ENCODE measurements at places on chromosomes 6 and 20.
A peak's percentile ranks its signal among the peaks of the same experiment; 100 is the strongest.

- no peak overlapping the region for H3K27ac ChIP-seq
- H3K4me3 ChIP-seq, result no peak overlapping the region
- no peak for DNase-seq
- H3K4me1 ChIP-seq, result peaks cover 6% of the 10 kb centered on the region
- no peaks in the 10 kb centered on the region for H3K27me3 ChIP-seq
These were observed 46.0 kb downstream of the CPXM1 start for GRCh38 chr20:2754424-2754823.

- H3K4me1 ChIP-seq, result peaks cover 64% of the 10 kb centered on the region
- H3K36me3 ChIP-seq, result no peaks in the 10 kb centered on the region
- no peak overlapping the region for H3K4me3 ChIP-seq
- peak overlapping the region; percentile 7 for H3K27ac ChIP-seq
- DNase-seq, result no peak
These were observed 66.6 kb downstream of the HIVEP2 start for GRCh38 chr6:142878407-142878806.

DNA sequence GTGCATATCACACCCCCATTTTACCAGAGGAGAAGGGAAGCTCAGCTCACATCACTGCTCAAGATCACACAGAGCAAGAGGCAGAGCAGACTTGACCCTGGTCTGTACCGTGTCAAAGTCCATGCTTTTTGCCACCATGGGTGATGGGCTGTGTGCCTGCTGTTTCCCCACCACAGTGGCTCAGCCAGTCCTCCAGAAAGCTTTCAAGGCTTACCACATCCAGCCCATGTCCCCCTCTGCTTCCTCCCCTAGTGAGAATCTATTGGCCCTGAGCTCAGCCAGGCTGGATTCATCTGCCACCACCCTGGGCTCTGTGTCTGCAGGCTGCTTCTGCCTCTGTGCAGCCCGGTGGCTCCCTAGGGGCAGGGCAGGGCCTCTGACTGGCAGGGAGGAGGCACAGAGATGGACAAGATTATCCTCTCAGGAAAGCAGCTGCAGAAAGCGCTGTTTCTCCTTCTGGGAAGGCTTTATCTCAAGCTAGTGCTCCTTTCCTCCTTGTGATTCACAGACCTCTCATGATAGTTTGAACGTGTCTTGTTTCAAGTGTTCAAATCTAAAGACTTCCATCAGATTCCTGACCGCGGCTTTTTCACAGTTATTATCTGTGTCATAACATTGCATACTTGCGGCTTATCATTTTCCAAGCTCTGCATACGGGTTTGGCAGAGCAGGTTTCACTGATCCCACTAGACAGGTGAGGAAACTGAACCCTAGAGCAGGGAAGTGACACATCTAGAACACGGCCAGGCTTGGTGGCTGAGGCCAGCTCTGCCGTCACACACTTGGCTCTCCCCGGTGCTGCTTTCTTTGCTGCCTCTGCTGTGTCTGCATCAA, 37.4 kb downstream of the VEGFA start:
- no peaks in the 10 kb centered on the region for H3K27me3 ChIP-seq
- DNase-seq, result peak; percentile 77
- no peaks in the 10 kb centered on the region for H3K36me3 ChIP-seq
- H3K27ac ChIP-seq, result peak overlapping the region; percentile 86

GRCh38 chr20:58570204-58570859, 55.1 kb upstream of the APCDD1L start:
- H3K4me3 ChIP-seq, result no peak overlapping the region
- no peaks in the 10 kb centered on the region for H3K4me1 ChIP-seq
- H3K27ac ChIP-seq, result no peak overlapping the region
- no peak for DNase-seq
- no peaks in the 10 kb centered on the region for H3K36me3 ChIP-seq

DNA sequence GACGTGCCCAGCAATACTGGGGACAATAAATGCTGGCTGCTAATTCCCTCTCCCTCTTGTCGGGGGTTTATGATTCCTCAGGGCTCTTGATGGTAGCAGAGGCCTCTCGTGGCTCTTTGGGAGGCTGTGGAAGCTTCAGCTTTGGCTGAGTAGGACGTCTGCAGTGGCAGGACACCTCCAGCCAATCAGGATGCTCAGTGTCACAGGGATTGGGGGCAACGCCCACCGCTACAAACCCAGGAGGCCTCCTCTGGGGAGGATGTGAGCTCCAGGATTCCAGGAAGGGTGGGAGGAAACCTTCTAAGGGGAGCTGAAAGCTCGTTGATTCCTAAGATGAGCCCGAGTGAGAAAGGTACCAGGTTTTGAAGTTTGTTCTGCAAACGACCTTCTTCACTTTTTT, 19.4 kb downstream of the RSPO4 start:
- no peaks in the 10 kb centered on the region for H3K27me3 ChIP-seq
- H3K36me3 ChIP-seq, result no peaks in the 10 kb centered on the region
- H3K4me1 ChIP-seq, result no peaks in the 10 kb centered on the region

GRCh38 chr20:227439-228105, 514 bp downstream of the DEFB129 start:
- H3K36me3 ChIP-seq, result no peaks in the 10 kb centered on the region
- no peak overlapping the region for H3K4me3 ChIP-seq
- no peak overlapping the region for H3K27ac ChIP-seq
- DNase-seq, result no peak
- H3K4me1 ChIP-seq, result no peaks in the 10 kb centered on the region
- peaks cover 2% of the 10 kb centered on the region for H3K27me3 ChIP-seq

- H3K27ac ChIP-seq, result no peak overlapping the region
- H3K4me3 ChIP-seq, result no peak overlapping the region
- H3K36me3 ChIP-seq, result no peaks in the 10 kb centered on the region
- no peaks in the 10 kb centered on the region for H3K4me1 ChIP-seq
- H3K27me3 ChIP-seq, result no peaks in the 10 kb centered on the region
- no peak for DNase-seq
These were observed 283.8 kb upstream of the BMP2 start for GRCh38 chr20:6483727-6484126.

GRCh38 chr6:168690271-168690670, 249.3 kb downstream of the SMOC2 start:
- H3K4me1 ChIP-seq, result no peaks in the 10 kb centered on the region
- H3K27me3 ChIP-seq, result no peaks in the 10 kb centered on the region
- no peak for DNase-seq
- no peak overlapping the region for H3K27ac ChIP-seq
- H3K4me3 ChIP-seq, result no peak overlapping the region

DNA sequence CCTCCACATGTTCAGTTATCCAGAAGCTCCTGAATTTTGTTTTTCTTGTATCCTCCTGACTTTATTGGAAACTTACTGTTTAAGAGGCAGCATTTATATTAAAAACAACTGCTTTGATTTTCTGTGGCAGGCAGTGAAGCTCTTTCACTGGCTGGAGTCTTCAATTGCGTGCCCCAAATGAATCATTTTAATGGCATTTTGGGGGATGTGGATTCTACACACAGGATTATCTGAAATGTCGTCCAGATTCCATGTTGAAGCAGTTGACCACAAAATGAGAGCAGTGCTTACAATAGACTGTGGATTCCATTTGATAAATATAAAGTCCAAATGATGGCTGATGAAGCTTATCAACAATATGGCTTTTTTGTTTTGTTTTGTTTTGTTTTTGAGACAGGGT, 41.0 kb upstream of the HIVEP1 start:
- H3K36me3 ChIP-seq, result no peaks in the 10 kb centered on the region
- H3K4me3 ChIP-seq, result no peak overlapping the region
- H3K27ac ChIP-seq, result no peak overlapping the region
- no peaks in the 10 kb centered on the region for H3K4me1 ChIP-seq
- H3K27me3 ChIP-seq, result no peaks in the 10 kb centered on the region

DNA sequence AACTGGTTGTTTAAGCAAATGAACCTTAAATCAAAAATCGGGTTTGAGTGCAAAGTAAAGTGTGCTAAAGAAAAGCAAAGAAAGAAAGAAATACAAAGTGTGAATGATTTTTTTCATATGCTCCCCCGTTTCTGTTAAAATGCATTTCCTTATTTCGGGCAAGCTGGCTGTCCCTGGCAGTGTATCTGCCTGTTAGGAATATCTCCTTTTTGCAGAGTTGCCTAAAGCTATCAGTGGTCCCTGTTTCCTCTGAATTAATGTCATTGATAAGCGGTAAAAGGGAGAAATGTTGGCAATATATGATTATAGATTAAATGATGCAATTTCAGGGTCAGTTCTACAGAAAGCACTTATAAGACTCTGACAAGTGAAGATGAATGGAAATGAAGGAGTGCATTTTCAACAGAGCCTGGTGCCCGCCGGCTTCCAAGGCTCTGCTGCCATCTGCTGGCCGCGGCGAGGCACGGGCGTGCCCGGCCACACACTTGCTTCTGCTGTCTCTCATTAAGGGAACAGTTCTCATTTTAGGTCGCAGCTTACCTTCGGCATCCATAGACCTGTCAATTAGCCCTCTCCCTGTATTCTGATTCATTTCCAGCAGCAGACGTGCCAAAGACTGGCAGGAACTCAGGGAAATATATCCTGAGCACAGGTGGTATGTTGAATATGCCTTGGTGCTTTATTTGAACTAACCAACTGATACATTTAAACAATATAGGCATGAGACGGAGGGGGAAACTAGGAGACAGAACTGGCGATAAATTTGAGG, 381.9 kb downstream of the C6orf118 start:
- H3K36me3 ChIP-seq, result no peaks in the 10 kb centered on the region
- H3K4me3 ChIP-seq, result peak overlapping the region; percentile 52
- H3K27ac ChIP-seq, result no peak overlapping the region
- peaks cover 6% of the 10 kb centered on the region for H3K4me1 ChIP-seq

GRCh38 chr6:120874422-120874821, 459.9 kb downstream of the TBC1D32 start:
- no peak for DNase-seq
- H3K36me3 ChIP-seq, result no peaks in the 10 kb centered on the region
- H3K27me3 ChIP-seq, result no peaks in the 10 kb centered on the region
- H3K27ac ChIP-seq, result no peak overlapping the region
- no peaks in the 10 kb centered on the region for H3K4me1 ChIP-seq

DNA sequence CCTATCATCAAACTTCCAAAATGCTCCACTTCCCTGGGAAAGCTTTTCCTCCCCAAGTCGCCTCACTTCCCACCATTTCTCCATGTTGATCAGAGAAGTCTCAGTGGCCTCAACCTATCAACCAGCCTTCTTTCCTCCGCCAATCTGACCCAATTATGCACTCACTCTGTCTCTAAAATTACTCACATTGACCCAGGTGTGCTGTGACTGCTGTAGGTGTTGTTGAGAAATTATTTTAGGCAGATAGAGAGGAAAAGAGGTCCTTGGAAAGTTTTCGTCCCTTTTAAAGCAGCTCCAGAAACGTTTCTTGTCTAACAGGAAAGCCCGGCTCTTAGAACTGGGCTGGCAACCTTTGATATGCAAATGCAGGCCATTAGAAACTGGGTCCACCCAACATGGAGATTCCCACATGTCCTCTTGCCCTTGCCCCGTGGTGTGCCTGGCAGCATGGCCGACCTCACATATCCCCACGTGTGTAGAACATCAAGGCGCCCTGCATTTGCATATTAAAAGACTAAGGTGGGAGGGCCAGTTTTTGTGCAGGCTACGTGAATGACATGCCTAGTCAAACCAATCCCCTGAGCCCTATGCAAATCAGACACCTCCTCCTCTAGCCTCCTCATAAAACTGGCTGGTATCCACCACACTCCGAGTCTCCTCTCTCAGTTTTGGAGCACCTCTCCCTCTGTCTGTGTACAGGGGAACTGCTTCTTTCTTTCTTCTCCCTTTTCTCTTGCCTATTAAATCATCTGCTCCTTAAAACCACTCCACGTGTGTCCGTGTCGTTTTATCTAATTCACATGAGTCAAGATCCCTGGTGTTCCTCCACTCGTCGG, 12.9 kb downstream of the IPCEF1 start:
- H3K4me3 ChIP-seq, result no peak overlapping the region
- no peak overlapping the region for H3K27ac ChIP-seq
- no peaks in the 10 kb centered on the region for H3K27me3 ChIP-seq
- no peak for DNase-seq

GRCh38 chr6:20341564-20341963, 60.1 kb upstream of the E2F3 start:
- no peaks in the 10 kb centered on the region for H3K27me3 ChIP-seq
- H3K4me3 ChIP-seq, result no peak overlapping the region
- H3K36me3 ChIP-seq, result no peaks in the 10 kb centered on the region
- no peaks in the 10 kb centered on the region for H3K4me1 ChIP-seq

- H3K27me3 ChIP-seq, result no peaks in the 10 kb centered on the region
- H3K4me1 ChIP-seq, result no peaks in the 10 kb centered on the region
- DNase-seq, result no peak
- H3K36me3 ChIP-seq, result no peaks in the 10 kb centered on the region
- no peak overlapping the region for H3K4me3 ChIP-seq
These were observed 860.3 kb upstream of the SLC35B3 start for GRCh38 chr6:9295644-9296043.

- H3K4me1 ChIP-seq, result peaks cover 4% of the 10 kb centered on the region
- H3K36me3 ChIP-seq, result no peaks in the 10 kb centered on the region
- H3K4me3 ChIP-seq, result no peak overlapping the region
- H3K27ac ChIP-seq, result peak overlapping the region; percentile 46
- no peaks in the 10 kb centered on the region for H3K27me3 ChIP-seq
These were observed 2.7 kb upstream of the TUBB2A start for GRCh38 chr6:3159805-3160781.
